Pons (tissue), 1 donor: ENCODE measurements at places on chromosomes 7 and 10.
A peak's percentile ranks its signal among the peaks of the same experiment; 100 is the strongest.

GRCh38 chr7:29116361-29117200, 29.8 kb downstream of the CPVL start:
- DNase-seq = no peak

GRCh38 chr7:149093228-149093627, 2.7 kb upstream of the ZNF786 start:
- no peak for DNase-seq

- no peak for DNase-seq
Observed at GRCh38 chr7:39811161-39811614, 138.9 kb upstream of the CDK13 start.

GRCh38 chr10:21368022-21368582, 157.4 kb downstream of the SKIDA1 start:
- DNase-seq = no peak

- no peak for DNase-seq
Observed at GRCh38 chr7:137989094-137989493, 12.8 kb downstream of the CREB3L2 start.

- DNase-seq = no peak
Observed at GRCh38 chr10:132383101-132383500, 13.9 kb upstream of the PWWP2B start.

DNA sequence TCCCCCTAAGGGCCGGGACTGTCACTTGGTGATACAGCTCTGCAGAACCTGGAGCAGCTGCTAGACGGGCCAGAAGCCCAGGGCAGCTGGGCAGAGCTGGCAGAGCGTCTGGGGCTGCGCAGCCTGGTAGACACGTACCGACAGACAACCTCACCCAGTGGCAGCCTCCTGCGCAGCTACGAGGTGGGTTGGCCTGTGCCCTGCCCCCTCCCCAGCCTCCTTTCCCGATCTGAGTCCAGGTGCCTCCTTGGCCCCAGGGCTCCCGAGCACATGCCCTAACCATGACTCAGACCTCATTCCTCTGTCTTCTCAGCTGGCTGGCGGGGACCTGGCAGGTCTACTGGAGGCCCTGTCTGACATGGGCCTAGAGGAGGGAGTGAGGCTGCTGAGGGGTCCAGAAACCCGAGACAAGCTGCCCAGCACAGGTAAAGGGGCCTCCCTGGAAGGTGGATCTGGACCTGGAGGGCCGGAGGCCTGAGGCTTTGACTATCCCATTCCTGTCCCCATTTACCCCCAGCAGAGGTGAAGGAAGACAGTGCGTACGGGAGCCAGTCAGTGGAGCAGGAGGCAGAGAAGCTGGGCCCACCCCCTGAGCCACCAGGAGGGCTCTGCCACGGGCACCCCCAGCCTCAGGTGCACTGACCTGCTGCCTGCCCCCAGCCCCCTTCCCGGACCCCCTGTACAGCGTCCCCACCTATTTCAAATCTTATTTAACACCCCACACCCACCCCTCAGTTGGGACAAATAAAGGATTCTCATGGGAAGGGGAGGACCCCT, 6.4 kb downstream of the NFKB2 start:
- DNase-seq = no peak

DNA sequence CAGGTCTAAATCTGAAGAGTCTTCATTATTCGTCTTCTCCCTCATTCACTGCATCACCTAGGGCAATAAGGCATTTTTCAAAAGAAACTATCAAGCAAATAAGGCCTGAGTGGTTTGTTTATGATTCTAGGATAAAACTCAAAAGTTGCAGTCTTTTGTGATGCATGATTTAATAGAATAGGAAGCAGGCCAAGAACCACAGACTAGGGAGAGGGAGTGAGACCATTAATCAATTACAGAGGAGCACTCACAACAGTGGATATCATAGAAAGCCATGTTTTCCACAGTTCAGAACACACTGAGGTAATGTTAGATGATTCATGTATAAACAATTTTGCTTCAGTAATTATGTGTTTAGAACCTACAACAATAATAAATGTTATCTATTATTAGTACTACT, 87.8 kb upstream of the LRRTM3 start:
- DNase-seq = no peak

DNA sequence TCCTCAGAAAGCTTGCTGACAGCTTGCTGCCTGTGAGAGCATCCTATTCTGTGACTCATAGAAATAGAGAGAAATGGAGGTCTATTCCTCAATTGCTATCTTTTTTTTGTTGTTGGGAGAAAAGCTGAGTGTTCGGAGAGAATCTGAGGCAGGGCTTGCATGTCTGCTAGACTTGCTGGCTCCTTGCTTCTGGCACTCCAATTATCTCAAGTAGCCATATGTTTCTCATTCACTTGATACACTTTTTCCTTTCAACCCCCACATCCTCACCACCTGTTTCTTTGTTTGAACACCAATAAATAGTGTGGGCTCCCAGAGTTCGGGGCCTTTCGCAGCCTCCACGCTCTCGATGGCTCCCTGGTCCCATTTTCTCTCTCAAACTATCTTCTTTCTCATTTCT, 172.2 kb downstream of the SH2D4B start:
- no peak for DNase-seq

- peak; percentile 86 for DNase-seq
Observed at GRCh38 chr10:87860156-87860795, 3.1 kb downstream of the KLLN start.

GRCh38 chr10:91891125-91892001, 17.9 kb downstream of the FGFBP3 start:
- no peak for DNase-seq

GRCh38 chr10:11642566-11642965, 31.1 kb upstream of the USP6NL start:
- DNase-seq = peak; percentile 60

DNA sequence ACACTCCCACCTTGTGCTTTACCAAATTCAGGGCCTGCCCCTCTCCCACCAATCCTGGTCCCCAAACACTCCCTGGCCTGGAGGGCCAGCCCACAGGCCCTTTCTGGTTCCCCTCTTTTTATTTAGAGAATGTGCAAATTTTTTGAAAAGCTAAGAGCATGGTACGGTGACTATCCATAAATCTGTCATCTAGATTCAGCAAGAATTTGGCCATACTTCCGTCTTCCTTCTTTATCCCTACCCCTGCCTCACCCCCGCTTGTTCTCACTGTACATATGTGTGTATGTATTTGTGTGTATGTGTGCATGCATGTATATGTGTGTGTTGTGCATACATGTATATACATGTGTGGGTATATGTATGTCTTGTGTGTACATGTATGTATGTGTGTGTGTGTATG, 8.1 kb upstream of the TBRG4 start:
- DNase-seq = no peak

DNA sequence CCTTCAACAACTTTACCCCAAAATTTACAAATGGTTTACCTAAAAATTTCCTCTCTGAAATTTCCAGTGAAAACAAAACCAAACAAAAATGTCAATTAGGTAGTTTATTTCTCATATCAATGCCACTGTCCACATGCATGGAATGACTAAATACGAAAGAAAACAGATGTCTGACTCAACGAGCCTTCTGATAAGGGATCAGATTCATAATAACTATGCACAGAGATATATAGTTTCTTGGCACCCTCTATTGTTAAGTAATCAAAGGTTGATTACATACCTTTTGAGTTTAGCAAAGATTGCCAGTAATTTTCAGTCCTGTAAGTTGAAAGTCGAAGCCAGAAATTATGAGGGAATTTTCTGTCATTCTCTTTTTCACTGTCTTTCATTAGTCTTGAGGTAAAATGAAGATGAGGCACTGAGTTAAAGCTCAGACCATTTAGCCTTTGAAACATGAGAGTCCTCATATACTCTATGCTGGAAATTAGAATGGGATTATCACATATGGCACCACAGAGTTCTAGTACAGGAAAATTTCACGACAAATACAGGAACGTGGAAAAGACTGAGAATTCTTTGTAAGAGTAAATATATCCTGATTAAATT, 519.1 kb upstream of the ANKRD30A start:
- DNase-seq = no peak

GRCh38 chr10:571166-571565, 118.3 kb downstream of the DIP2C start:
- no peak for DNase-seq

GRCh38 chr7:151890355-151891004, 13.6 kb upstream of the PRKAG2 start:
- DNase-seq = no peak

GRCh38 chr7:151013733-151014497, 10.4 kb downstream of the ATG9B start:
- peak; percentile 38 for DNase-seq

GRCh38 chr10:121838931-121839330, 88.9 kb downstream of the ATE1 start:
- DNase-seq = no peak

DNA sequence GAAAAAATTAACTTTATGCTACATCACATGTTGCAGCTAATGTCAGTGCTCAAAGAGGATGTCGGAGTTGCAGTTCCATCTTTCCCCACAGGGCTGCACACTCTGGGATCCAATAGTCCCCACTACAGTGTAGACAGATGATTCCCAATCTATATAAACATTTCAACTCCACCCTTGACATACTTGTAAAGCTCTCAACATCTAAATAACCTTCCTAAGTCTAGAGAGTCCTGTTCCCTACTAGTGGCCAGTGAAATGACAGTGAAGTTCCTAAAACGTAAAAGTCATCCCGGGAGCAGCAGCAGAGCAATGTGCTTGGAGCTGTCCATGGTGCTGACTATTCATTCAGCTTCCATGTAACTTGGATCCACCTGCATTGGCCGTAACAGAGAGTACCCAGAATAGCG, 145.1 kb downstream of the GRM8 start:
- DNase-seq = peak; percentile 56

DNA sequence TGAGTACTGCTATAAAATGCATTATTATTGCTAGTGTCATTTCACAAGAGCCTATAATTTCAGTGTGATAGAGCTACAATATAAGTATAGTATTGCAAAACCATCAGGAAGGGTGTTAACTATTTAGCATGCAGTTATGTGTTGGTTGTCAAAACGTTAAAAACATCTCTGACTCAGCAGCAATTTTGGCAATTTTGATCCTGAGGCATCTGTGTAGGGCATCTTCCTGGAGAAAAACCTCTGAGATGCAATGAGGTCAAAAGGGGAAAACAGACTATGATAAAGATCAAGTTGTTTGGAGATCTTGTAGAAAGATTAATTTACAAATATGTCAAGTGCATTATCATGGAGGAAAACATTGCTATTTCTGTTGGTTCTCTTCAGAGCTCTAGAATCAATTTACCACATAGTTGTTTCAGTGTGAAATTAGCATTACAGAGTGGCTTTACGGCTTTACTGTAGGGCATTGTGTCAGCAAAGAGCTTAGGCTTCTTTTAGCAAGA, 5.3 kb downstream of the CFTR start:
- DNase-seq = no peak

GRCh38 chr7:129417073-129417472, 17.2 kb upstream of the STRIP2 start:
- no peak for DNase-seq

- DNase-seq = no peak
Observed at GRCh38 chr10:18071591-18071990, 68.6 kb upstream of the CACNB2 start.

DNA sequence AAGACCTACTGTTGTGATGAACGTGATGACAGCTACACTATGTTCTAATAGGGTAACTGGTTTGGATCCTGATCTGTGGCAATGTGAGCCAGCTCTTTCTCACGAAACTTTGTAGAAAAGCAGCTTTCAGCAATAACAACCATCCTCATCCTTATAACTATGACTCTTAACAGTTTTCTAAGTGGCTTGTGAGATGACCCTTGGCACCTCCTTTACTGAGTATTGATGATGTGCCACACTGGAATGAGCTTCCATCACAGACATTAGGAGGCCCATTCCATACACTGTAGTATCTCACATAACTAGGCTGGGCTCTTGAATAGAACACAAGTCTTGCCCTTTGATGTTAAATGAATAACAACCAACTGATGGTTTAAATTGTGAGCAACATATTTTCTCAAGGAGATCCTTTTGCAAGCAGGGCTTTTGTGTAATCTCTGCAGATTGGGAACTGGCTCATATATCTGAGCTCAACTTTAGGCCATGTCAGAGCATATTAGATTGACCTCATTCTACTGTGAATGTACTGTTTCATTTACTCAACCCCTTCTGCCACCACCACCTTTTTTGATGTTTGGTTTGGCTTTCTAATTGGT, 46.4 kb downstream of the MYPN start:
- no peak for DNase-seq

GRCh38 chr7:2522780-2523433, 3.3 kb downstream of the LFNG start:
- DNase-seq = no peak

- DNase-seq = no peak
Observed at GRCh38 chr7:32587411-32587948, 92.2 kb downstream of the AVL9 start.

- DNase-seq = no peak
Observed at GRCh38 chr10:14186245-14186644, 144.5 kb downstream of the FRMD4A start.

DNA sequence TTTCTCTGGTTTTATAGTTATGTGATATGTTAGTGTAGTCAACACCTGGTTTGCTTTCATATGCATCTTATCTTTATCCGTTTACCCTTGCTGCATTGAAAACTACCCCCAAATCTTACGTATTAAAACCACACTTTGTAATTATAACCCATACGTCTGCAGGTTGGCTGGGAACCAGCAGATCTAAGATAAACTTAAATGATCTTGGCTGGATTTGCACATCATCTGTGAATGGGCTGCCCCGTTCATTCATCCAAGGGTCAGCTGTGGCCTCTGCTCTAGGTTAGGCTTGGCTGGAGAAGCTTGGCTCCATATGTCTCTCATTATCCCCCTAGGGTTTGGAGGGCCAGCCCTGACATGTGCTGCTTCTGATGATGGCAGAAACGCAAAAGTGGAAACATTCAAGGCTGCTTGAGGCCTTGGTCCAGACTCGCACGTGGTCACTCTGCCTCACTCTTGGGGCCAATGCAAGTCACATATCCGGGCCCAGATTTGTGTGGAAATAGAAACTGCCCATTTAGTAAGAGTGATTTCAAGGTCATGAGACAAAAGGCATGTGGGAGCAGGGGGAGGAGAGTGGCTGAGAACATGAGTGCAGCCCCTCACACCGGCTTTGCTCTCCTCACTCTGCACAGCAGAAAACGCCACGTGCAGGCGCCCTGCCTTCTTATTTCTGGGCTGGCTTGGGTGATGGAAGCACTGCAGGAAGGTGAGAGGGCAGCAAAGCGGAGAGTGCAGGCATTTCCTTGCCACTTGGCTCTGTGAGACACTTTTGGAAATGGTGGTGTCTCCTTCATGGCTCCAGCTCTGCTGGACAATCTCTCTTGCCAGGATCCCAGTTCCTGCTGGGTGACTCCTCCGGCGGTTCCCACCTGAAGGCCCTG, 553.8 kb downstream of the GLRX3 start:
- DNase-seq = no peak

- no peak for DNase-seq
Observed at GRCh38 chr10:123381224-123381623, 227.0 kb downstream of the BUB3 start.

DNA sequence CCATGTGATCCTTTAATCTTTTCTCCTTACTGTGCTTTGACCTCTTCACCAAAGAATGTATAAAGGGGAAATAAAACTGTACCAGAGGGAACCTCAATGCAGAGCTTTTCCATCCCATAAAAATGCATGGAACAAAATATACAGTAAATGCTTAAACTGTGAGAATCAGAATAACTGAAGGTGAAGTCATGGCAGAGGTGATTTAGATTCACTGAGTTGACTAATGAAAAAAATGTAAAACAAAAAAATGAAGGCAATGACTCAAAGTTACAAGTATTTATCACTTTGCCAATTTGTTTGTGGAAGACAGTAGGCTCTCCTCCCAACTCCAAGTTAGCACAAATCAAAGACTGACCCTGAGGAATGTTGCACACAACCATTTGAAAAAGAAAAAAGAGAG, 1331.6 kb upstream of the SORCS1 start:
- no peak for DNase-seq
